Cardiac septum (tissue), 1 donor: ENCODE measurements at places on chromosomes 5 and 9.

DNA sequence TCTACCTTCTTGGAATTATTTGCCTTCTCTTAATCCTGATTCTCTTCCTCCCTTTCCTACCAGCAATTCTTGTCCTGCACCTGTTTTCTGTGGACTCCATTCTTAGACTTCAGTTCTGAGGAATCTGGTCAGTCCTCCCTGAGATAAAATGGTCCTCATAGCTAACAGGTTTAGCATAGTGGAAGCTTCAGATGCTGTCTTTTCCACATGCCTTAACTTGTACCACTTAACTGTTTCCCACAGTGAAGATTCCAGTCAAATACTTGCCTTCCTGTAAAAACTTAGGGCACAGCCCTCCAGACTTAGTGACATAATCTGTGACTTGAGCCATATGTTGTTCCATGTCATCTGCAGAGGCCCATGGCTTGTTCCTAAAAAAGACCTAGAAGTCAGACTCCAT lies 261.3 kb downstream of the CWC27 start:
- no peak for DNase-seq

DNA sequence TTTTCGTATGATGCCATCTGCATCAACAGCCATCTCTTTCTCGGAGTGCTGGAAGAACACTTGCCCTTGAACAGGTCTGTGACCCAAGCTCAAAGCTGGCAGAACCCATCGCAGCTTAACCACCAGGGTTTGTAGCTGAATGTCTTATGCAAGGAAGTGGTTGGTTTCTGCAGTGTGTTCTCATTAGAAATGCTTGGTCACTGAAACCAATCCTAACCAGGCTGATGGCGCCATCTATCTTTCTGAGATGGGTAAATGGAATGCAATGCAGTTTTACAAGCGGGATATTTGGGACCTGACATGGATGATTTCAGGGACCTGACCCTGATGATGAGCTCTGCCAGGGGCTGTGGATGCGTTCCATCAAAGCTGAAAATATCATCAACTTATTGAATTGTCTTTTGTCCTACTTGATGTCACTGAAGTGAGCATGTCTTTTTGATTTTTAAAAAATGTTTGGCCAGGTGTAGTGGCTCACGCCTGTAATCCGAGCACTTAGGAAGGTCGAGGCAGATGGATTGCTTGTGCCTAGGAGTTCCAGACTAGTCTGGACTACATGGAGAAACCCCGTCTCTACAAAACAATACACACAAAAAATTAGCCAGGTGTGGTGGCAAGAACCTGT lies 28.7 kb downstream of the DMRT3 start:
- no peak for DNase-seq

DNA sequence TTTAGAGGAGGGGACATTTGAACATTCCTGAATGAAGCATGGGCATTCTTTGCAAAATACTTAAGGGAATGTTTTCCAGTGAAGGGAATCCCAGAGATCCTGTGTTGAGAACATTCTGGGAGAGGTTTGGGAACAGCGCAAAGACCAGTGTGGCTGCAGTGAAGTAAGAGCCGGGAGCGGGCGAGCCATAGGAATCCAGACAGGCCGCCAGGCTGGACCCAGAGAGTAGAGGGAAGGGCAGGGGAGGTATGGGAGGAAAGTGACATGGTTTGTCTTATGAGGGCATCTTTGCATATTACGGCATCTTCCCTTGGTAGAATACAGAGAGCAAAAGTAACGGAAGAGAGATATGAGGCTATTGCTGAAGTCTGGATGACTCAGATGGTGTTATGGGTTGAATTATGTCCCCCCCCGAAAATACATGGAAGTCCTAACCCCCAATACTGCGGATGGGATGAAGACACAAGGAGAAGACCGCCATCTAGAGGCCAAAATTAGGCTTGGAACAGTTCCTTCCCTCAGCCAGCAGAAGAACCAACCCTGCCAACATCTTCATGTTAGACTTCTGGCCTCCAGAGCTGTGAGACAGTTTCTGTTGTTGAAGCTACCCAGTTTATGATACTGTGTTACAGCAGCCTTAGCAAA lies 268.2 kb downstream of the MAST4 start:
- no peak for DNase-seq

GRCh38 chr5:386432-387341 lies 56.3 kb upstream of the EXOC3 start:
- no peak for DNase-seq

DNA sequence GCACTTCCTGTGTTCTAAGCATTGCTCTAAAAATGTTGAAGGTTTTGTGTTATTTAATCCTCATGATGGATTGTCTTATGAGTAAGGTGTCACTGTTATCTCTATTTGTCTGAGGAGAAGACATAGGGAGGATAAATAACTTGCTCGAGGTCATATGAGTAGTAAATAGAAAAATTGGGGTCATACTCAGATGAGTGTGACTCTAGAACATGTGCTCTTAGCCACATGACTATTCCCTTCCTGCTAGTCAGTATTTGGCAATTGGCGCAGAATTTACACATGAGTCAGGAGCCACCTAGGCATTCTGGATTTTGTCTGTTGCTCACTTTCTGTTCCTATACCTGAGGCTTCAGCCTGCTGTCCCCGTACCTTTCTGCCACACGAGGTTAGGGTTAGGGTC lies 234.6 kb upstream of the CD180 start:
- no peak for DNase-seq

GRCh38 chr5:170334626-170335025 lies 37.0 kb upstream of the LCP2 start:
- no peak for DNase-seq

GRCh38 chr9:79433703-79434102 lies 138.1 kb upstream of the TLE4 start:
- no peak for DNase-seq

GRCh38 chr9:69874301-69875060 lies 53.9 kb downstream of the CFAP95 start:
- DNase-seq = no peak

GRCh38 chr9:125649315-125649714 lies 57.7 kb downstream of the MAPKAP1 start:
- no peak for DNase-seq

GRCh38 chr9:126157826-126158587 lies 168.6 kb upstream of the MVB12B start:
- peak; percentile 43 for DNase-seq

- no peak for DNase-seq
Measured at GRCh38 chr9:89430995-89431394, 66.9 kb downstream of the SEMA4D start.

- no peak for DNase-seq
Measured at GRCh38 chr5:149708981-149709594, 21.0 kb upstream of the PPARGC1B start.

- DNase-seq = no peak
Measured at GRCh38 chr5:134026521-134027287, 21.9 kb upstream of the VDAC1 start.

GRCh38 chr5:140794595-140795258 lies at the start of gene PCDHA2:
TSS of gene PCDHA2 (plus strand) at chr5:140794852.
- DNase-seq = no peak

- DNase-seq = no peak
Measured at GRCh38 chr5:95369782-95370181, 21.4 kb upstream of the FAM81B start.

DNA sequence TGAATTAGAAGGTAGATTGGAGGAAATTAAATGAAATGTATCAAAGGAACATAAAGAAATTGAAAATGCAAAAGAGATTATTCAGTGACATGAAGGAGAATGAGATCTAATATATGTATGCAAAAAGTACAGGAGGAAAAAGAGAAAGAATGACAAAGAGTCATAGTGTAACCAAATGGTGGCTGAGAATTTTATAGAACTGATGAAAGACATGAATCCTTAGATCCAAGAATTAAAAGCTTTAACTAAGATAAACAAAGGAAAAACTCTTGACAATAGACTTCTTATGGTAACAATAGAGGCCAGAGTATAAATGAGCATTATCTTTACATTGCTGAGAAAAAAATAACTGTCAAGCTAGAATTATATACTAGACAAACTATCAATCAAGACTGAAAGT lies 505.4 kb upstream of the CD180 start:
- no peak for DNase-seq

DNA sequence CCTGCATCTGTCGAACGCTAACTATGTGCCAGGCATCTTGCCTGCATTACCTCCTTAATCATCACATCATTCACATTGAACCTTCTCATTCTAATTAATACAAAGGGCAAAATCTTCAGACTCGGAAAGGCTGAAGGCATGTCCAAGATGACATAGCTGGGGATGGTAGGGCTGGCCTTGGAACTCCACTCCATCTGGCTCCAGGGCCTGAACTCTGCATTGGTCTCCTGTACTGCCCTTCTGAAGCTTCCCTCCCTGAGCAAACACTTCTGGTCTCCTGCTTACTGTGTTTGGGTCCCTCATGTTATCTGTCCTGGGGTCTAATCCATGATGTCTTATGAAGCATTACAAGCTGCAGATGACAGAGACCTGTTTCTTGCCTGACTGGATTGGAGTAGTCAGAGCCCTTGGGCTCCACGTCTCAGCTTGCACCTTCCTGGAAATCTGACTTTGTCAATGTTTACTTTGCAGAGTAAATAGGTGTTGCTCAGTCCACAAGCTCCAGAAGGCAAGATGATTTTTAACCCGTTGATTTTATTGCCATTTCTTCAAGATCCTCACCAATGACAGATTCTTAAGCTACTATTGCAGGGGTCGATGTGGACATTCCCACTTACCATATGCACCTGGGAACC lies 106.1 kb downstream of the GALNT10 start:
- DNase-seq = no peak

GRCh38 chr9:127927988-127928675 lies 2.4 kb downstream of the PIP5KL1 start:
- no peak for DNase-seq

DNA sequence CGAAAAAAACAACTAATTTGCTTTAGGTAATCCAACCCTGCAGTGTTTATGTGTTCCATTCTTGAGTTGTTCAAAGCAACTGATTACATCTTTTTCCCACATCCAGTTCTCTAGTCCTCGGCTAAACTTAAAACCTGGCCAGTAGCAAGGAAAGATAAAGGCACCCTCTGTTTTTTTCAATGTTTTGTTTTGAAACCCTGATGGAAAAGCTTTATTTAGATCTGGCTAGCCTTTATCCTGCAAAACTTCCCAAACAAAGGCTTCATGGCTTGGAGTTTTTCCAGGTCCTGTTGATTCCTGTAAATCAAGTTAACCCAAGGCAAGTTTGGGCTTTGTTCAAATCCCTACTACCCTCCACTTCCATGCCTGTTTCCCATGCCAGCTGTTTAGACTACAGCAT lies 105.1 kb downstream of the CEMIP2 start:
- DNase-seq = no peak

- DNase-seq = no peak
Measured at GRCh38 chr5:78768781-78769380, 120.3 kb upstream of the LHFPL2 start.

DNA sequence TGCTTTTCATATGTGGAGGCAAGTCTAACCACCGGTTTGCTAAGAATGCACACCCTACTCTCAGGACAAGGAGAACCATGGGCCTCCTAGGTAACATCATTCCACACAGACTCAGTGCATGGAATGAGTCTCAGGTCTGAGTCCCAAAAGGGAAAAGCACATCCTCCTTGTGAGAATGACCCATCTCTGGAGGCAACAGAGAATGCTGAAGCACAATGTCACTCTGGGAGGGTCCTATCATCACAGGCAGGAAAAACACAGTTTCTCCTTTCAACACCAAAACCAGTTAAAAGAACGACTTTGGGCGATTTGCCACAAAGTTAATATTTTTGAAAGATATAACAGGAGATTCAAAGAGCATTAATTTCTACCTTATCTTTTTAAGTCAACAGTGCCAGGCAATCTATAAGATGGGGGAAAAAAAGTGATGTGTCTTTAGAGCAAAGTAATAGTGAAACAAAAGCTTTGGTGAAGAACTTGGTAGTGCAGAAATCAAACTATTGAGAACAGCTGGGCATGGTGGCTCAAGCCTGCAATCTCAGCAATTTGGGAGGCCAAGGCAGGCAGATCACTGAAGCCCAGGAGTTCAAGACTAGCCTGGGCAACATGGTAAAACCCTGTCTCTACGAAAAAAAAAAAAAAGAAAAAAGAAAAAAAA lies 97.3 kb downstream of the OXCT1 start:
- no peak for DNase-seq

DNA sequence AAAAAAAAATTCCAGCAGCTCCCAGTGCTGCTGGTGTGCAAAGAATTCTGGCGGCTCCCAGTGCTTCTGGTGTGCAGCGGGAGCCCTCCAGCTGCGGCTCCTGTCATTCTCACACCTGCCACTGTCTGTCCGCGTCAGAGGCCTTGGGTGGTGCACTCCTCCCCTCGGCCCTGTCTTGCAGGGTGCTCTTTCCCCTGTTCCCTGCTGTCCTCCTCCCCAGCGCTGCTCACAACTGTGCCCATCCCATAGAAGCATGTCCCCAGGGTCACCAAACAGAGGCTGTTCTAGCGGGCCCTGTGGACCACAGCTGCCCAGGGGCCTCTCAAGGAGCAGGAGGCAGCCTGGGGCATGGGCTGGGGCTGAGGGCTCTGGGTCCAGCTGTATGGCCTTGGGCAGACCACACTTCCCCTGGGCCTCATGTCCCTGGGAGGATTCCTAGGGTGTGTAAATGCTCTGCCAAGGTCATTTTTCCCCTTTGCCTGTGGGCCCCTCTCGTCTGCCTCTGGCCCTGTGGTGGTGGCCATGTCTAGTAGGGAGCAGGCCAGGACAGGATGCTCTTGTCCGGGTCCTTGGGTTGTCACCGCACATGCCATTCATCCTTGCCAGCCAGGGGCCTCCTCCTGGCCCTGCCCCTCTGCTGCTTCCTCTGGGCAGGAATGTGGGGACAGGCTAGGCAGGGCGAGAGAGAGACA lies 68.2 kb downstream of the PHF2 start:
- peak; percentile 24 for DNase-seq

- no peak for DNase-seq
Measured at GRCh38 chr9:108543251-108543778, 312.5 kb downstream of the ACTL7B start.

- DNase-seq = no peak
Measured at GRCh38 chr5:15704397-15704947, 204.5 kb downstream of the FBXL7 start.

DNA sequence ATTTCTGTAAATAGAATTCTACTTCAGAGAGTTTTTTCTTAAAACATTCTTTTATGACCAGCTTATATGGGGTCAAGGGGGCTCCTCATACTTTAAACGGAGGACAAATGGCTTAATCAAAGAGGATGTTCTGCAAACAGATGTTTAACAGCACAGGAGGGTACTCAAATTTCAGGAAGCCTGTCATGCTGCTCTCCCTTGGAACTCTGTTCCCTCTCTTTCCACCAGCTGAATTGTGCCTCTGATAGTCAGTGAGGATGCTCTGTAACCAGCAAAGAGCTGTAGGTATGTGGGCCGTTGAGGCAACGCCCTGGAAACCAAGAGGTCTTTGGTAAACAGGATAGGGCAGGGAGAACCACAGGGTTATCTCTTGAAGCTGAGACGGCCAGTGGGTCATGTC lies 161.1 kb downstream of the C5orf15 start:
- DNase-seq = no peak

- DNase-seq = no peak
Measured at GRCh38 chr9:38337181-38337580, 55.3 kb upstream of the ALDH1B1 start.
